Epithelial cell of alveolus of lung (primary cell): ENCODE measurements at places on chromosomes 12 and 14. TPM values are rescaled to one million over a fixed set of nuclear protein-coding genes. Genes with fewer than 3 reads are reported as not detected.

Gene PRKD1
- 9.1 and 17.2 TPM in 2 replicates for total RNA-seq

Gene HVCN1
- total RNA-seq, result 4.4 and 6.4 TPM in 2 replicates

Gene ASIC1
- 3.1 and 14.3 TPM in 2 replicates for total RNA-seq

Gene FITM1
- total RNA-seq, result 0.80 TPM in 1 of 2 replicates, not detected in the other
